ENCODE measurements at places on chromosomes 3 and 15.

DNA sequence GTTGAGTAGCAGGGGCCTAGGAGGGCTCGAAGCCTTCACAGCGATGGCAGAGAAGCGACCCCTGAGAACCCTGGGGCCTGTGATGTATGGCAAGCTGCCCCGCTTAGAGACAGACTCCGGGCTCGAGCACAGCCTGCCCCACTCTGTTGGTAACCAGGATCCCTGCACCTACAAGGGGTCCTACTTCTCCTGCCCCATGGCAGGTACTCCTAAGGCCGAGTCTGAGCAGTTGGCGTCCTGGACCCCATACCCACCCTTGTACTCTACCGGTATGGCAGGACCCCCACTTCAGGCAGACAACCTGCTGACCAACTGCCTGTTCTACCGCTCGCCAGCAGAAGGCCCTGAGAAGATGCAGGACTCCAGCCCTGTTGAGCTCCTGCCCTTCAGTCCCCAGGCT lies 4.3 kb downstream of the C15orf39 start:
- no peak for DNase-seq

- no peak for DNase-seq
Measured at GRCh38 chr3:116512281-116512680, 67.0 kb upstream of the LSAMP start.

GRCh38 chr3:160449636-160450598 lies at the start of gene TRIM59:
TSS of gene TRIM59 (minus strand) at chr3:160449786. CDS start at chr3:160439183, 10,603 bp downstream.
- DNase-seq = peak; percentile 96

- no peak for DNase-seq
Measured at GRCh38 chr3:128502712-128503111, 9.7 kb upstream of the GATA2 start.

DNA sequence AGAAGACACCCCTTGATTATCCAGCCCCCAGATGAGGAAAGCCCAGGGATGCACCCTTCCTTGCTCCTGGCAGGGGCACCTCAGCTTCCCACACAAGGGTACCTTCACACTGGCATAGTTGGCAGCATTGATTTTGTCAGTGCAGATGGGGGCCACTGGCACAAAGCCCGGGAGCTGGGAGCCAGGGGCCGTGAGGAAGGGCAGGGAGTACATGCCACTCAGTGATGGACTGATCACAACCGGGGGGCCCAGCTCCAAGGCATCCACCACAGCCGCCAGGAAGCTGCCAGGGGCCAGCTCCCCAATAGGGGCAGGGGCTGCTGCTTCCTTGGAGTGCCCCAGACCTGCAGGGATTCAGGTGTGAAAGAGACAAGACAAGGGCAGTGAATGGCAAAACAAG lies 2.6 kb upstream of the PCBP4 start:
- no peak for DNase-seq

GRCh38 chr3:118477768-118478167 lies 556.9 kb downstream of the IGSF11 start:
- no peak for DNase-seq

- no peak for DNase-seq
Measured at GRCh38 chr15:51652084-51652668, 29.1 kb upstream of the SCG3 start.

DNA sequence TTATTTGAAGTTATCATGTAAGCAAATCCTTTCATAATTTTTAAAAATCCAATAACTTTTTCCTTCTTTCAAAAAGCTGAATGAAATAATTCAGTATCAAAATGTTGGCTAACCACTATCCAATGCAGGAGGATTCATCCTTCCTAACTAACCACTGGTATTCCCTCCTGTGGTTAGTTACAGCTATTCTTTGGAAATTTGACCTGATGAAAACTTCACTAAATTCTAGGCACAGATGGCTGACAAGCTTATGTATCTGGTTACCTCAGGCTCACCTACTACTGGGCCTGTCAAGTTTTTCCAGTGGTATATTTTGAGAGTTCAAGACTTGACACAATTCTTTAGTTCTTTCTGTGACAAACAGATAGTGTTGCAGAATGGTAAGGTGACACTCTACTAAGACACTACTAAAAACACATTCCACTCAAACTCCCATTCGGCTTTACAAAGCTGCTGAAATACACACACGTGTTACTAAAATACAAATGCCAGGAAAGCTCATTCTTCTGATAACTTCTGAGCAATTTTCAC lies 15.8 kb downstream of the NPTN start:
- DNase-seq = no peak

- DNase-seq = no peak
Measured at GRCh38 chr3:196631682-196632045, 7.8 kb upstream of the NRROS start.

DNA sequence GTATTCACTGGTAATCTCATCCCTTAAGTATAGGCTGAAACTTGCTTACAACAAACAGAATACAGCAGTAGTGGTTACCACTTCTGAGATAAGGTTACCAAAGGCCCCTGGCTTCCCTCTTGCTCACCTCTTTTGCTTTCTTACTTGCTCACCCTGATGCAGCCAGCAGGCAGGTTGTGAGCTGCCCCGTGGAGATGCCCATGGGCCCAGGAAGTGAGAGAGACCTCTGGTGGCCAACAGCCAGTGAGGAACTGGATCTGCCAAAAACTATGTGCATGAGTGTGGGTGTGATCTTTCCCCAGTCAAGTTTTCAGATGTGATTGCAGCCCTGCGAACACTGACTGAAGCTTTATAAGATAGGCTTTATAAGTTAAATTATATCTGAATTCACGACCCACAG lies 48.7 kb downstream of the NMNAT3 start:
- no peak for DNase-seq

- DNase-seq = no peak
Measured at GRCh38 chr15:101324524-101325177, 29.6 kb upstream of the SNRPA1 start.

- DNase-seq = no peak
Measured at GRCh38 chr3:87132801-87133200, 94.3 kb upstream of the CHMP2B start.

DNA sequence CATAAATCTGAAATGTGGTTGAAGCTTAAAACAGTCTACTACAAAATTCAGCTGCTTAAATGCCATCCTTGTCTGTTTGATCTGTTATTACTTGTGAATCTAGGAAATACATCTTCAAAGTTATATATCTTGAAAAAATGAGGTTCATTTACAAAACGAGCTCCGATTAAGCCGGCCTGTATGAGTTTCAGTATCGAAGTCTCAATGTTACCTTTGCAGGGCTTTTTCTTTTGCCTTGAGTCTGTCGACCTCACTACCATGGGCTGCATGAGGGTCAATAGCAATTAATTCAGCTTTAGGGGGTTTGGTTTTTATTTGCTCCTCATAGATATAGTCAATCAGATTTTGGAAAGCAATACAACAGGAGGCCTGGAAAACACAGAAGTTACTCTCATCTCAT lies 23.2 kb downstream of the ERICH6 start:
- DNase-seq = no peak

DNA sequence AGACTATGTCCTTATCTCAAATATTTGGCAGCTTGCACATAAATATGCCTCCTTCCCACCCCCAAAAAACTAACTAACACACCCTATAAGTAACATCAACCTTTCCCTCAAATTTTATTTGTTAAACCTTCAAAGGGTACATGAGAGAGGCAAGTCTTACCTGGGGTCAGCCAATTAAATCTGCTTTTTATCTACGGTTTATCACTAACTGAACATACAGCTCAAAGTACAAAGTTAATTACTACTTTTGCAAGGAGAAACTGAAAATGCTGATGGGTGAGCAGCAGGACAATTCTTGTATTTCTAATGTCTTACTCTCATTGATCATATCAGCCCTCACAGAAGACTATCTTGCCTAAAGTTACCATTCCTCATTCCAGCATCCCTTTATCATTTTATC lies 34.6 kb downstream of the MTHFS start:
- DNase-seq = no peak

DNA sequence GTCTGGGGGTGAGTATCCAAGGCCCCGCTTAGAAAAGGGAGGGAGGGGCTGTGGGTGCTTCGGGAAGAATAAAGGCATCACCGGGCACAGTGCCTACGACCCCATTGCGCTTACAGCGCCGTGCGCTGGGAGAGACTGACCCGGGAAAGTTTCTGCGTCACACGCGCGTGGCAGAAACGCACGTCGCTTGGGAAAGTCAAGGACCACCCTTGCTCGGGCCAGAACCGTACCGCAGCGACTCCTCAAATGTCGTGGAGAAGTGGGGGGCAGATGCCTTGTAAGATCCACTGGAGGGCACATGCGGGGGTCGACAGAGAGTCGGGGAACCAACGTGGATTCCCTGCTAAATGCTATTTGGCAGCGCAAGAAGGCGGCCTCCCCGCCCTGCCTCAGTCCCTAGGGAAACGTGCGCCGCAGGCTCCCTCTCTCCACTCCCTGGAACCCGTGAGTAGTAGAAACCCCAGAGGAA lies 2.4 kb downstream of the ADAMTS9 start:
- DNase-seq = no peak

GRCh38 chr15:53458736-53459135 lies 300.7 kb downstream of the WDR72 start:
- no peak for DNase-seq

DNA sequence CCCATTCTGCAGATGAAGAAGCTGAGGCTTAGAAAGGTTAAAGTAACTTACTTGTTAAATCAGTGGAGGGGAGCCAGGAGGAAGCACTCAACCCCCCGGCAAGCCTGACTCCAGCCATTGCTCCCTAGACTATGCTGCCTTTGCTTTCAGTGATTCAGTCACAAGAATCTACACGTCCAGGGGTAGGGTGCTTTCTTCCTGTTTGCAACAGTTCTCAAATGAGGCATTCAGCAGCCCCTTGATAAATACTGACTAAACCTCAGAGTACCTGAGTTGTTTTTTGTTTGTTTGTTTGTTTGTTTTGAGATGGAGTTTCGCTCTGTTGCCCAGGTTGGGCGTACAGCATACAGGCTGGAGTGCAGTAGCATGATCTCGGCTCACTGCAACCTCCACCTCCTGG lies 28.6 kb downstream of the MAGEF1 start:
- DNase-seq = no peak

- DNase-seq = no peak
Measured at GRCh38 chr3:53581671-53582070, 87.3 kb downstream of the CACNA1D start.

GRCh38 chr3:94259291-94259690 lies 196.4 kb downstream of the NSUN3 start:
- no peak for DNase-seq

- DNase-seq = no peak
Measured at GRCh38 chr3:196320137-196320536, 2.1 kb upstream of the DYNLT2B start.

DNA sequence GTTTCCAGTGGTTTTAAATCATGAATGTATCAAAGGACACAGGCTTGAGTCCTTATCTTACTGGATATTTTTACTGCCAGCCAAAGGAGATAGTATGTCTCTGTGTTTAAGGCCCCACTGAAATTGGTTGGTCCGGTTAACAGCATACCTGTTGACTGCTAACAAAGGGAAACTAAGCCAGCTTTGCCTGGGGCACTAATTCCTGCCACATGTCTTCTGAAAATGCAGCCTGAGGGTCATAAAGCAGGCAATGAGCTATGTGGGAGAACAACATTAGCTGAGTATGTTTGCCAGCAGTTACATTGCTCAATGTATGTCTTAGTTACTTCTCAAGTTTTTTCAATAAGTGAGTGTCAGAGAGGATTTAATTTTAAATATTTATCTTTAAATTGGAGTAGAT lies 12.4 kb downstream of the PLS1 start:
- DNase-seq = no peak

GRCh38 chr3:22704166-22704565 lies 499.0 kb upstream of the UBE2E2 start:
- DNase-seq = no peak

- DNase-seq = no peak
Measured at GRCh38 chr3:59764171-59764570, 714.3 kb upstream of the CFAP20DC start.

DNA sequence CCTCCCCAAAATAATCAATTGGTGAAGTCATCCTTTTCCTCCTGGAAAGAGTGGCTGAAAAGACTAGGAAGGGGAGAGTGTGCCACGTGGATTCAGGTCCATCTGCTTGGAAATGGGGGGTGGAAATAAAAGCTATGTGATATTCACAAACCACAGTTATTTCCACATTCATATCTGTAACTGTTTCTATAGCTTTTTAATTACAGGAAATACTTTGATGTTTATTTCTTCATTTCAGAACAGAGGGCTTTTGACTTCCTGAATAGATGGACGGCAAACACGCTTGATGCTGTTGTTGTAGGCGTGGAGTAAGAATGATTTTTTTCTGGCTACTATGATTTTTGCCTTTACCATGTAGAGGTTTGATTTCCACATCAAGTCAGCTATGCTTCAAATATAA lies 10.1 kb downstream of the AADACL2 start:
- DNase-seq = no peak

Data from activated effector memory CD4-positive, alpha-beta T cell treated with Interleukin-2 at 50 U/mL for 16 hours (primary cell).